ENCODE measurements at places on chromosomes 12 and 14.

DNA sequence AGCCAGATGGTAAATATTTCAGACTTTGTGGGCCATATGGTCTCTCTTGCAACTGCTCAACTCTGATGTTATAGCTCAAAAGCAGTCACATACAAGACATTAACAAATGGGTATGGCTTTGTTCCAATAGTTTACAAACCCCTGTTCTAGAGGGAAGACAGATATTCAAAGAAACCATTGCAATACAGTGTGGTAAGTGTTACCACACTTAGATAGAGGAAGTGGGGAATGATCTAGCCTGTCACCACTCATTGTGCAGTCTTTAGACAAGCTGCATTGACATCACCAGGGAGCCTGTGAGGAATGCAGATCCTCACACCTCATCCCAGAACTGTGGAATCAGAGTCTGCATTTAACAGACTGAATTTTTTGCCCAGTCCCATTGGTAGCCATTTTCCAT is 80.0 kb upstream of the RGS6 start:
- no peak overlapping the region for H3K4me3 ChIP-seq
- H3K36me3 ChIP-seq: no peaks in the 10 kb centered on the region
- no peak overlapping the region for H3K27ac ChIP-seq
- no peak for DNase-seq
- H3K4me1 ChIP-seq: no peaks in the 10 kb centered on the region
- no peaks in the 10 kb centered on the region for H3K27me3 ChIP-seq

DNA sequence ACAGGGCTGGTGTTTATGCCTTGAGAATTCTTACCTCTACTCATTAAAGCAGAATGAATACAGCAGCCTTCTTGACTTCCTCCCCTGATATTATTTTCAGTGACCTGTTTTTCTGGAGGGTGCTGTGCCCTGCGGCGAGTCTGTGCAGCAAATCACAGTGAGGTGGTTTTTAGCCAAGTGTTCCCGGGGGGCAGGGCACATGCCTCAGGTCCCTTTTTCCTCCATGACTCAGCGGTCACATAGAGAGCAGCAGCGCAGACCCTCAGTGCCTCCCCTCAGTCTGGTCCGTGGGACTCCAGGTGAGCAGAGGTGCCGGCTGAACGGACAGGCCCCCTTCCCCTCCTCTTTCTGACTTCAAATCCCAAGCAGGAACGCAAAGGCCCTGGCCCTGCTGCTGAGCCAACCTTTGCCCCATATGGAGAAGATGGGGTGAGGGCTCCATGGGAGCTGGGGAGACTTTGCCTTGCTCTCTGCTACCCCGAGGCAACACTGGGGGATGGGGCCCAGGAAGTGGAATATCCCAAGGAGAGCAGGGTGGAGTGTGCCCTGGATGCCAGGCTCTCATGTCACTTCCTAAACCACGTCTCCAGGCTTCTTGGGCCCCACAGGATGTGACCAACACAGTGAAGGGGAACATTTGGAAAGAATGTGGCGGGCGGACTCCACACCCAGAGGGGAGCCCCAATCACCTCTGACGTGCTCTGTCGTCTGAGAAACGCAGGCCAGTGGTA is 90.0 kb downstream of the DHRS2 start:
- DNase-seq: no peak
- no peaks in the 10 kb centered on the region for H3K36me3 ChIP-seq
- H3K27ac ChIP-seq: no peak overlapping the region
- no peaks in the 10 kb centered on the region for H3K27me3 ChIP-seq
- no peaks in the 10 kb centered on the region for H3K4me1 ChIP-seq

DNA sequence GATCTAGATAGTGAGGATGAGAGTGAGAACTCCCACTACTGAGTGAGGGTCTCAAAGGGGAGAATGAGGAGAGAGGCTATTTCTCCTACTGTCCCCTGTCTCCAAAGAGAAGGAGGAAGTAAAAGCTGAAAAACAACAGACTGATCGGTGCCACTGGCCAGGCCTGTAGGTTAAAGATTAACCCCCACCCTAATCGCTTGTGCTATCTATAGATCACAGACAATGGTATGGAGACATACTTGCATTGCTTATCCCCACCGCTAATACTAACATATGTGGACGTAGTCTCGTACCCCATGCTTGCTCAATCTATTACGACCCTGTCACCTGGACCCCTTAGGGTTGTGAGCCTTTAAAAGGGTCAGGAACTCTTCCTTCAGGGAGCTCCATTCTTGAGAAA is 777.9 kb upstream of the TMEM132C start:
- no peaks in the 10 kb centered on the region for H3K27me3 ChIP-seq
- DNase-seq: no peak
- no peak overlapping the region for H3K4me3 ChIP-seq
- no peaks in the 10 kb centered on the region for H3K36me3 ChIP-seq
- H3K4me1 ChIP-seq: no peaks in the 10 kb centered on the region
- no peak overlapping the region for H3K27ac ChIP-seq

- H3K36me3 ChIP-seq: no peaks in the 10 kb centered on the region
- H3K27me3 ChIP-seq: no peaks in the 10 kb centered on the region
- no peak overlapping the region for H3K4me3 ChIP-seq
- no peak overlapping the region for H3K27ac ChIP-seq
- no peak for DNase-seq
- H3K4me1 ChIP-seq: peaks cover 10% of the 10 kb centered on the region
These were observed 93.5 kb downstream of the PLEKHA5 start for GRCh38 chr12:19223018-19223417.

- H3K27ac ChIP-seq: no peak overlapping the region
- no peak for DNase-seq
- H3K36me3 ChIP-seq: no peaks in the 10 kb centered on the region
- H3K4me3 ChIP-seq: no peak overlapping the region
- no peaks in the 10 kb centered on the region for H3K27me3 ChIP-seq
- H3K4me1 ChIP-seq: no peaks in the 10 kb centered on the region
These were observed 78.5 kb downstream of the MAP1LC3B2 start for GRCh38 chr12:116637589-116638150.

DNA sequence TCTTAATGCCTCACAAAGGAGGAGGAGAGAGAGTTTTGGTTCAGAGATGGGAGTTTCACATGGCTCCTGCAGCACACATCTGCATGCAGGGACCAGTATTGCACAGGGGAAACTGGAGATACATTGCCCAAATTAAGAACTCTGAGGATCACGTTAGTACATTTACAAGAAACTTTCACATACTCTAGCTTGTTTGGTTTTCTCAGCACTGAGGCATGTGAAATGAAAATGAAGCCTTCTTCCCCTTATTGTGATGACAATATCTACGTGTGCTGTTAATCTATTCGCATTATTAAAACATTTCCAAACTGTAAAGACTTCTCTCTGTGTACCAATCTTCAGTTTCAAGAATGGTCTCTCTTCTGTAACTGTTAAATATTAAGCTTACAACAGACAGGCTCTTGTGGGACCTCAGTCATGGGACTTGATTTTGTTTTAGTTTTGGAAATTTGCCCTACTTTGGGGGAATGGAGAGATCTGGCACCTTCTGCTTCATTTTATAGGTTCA is 124.7 kb downstream of the DAAM1 start:
- DNase-seq: no peak
- no peaks in the 10 kb centered on the region for H3K36me3 ChIP-seq
- H3K27me3 ChIP-seq: no peaks in the 10 kb centered on the region
- no peak overlapping the region for H3K4me3 ChIP-seq

DNA sequence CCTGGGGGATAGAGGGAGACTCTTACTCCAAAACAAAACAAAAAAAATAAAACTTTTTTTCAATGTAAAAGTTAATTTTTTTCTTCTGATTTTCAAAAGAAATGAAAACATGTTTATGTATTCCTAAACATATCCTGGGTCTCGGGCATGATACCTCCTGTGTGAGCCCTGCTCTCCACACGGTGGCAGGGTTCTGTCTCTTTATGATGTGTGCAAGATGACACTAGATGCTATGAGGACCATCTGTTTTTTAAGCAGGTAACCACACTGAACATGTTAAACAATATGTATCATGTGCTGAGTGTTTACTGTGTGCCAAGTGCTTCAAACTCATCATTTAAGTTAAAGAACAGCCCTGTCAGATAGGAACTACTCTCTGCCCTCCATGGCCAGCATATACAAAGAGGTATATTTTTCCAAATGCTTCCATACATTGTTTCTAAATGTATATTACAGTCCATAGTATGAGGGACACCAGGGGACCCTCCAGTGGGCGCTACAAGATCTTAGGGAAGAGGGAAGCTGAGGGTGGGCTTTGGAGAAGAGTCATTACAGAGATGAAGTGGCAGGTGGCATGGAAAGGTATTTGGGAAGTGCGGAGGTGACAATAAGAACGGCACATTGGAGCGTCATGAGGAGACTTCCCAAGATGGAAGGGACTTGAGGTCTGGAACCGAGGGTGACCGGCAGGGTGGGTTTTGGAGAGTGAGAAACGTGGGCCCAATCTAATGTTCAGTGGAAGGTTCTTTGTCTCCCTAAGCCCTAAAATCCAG is 28.5 kb downstream of the FOS start:
- DNase-seq: no peak
- no peaks in the 10 kb centered on the region for H3K36me3 ChIP-seq
- H3K27ac ChIP-seq: no peak overlapping the region
- no peaks in the 10 kb centered on the region for H3K27me3 ChIP-seq

GRCh38 chr12:113154351-113154973 is 4.9 kb downstream of the CFAP73 start:
- peak overlapping the region; percentile 10 for H3K4me3 ChIP-seq
- H3K4me1 ChIP-seq: peaks cover 24% of the 10 kb centered on the region
- H3K36me3 ChIP-seq: peaks cover 12% of the 10 kb centered on the region
- no peak overlapping the region for H3K27ac ChIP-seq
- DNase-seq: no peak

- H3K27me3 ChIP-seq: no peaks in the 10 kb centered on the region
- no peaks in the 10 kb centered on the region for H3K36me3 ChIP-seq
- DNase-seq: no peak
- no peak overlapping the region for H3K27ac ChIP-seq
These were observed 228.4 kb upstream of the SOX5 start for GRCh38 chr12:24177889-24178288.
